ENCODE measurements at places on chromosomes 4 and X.

GRCh38 chr4:76298227-76298626 lies 8.3 kb upstream of the STBD1 start:
- DNase-seq, result no peak

DNA sequence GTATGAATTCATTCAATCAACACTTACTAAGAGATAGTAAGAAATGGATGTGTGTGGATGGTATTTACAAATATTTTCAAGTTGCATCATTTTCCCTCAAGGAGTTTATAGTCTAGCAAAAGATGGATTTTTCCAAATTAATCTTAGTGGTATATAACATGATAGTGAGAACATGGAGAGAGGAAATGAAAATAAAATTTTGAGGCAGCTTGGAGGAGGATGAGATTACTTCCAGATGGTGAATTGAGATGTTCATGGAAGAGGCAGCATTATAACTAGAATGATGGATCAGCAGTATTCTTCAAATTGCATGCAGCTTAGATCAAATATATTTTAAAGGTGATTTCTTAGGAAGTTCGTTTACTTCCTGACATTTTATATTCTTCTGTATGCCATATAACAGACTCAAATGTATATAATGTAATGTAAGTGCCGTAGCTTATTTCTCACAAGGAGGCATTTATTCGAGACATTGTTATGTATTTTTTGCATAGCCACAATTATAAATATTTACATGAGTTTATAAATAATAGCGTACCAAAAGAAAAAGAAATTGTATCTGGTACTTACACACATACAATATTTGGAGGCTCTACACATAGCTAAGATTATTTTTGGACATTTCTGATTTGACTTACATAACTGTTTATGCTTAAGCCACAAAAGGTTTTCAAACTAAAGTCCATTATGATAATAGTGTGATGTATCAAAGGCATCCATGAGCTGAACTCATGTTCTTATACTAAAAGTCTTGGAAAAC lies 439.4 kb downstream of the SPRY1 start:
- DNase-seq, result no peak

DNA sequence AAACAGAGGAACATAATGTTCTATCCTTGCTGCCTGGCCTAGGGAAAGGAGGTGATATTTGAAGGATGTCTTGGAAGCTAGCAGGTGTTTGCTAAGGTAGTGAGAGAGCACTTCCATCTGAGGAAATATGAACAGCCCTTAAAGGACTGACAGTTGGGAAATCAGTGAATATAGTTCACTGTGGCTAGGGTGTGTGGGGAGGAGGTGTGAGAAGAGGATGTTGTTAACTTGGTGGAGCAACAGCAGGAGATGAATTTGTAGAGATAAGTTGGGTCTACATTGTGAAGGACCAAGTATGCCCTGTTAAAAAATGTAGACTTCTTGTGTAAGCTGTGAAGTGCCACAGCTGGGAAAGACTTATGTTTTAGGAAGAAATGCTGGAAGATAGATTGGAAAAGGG lies 25.5 kb downstream of the TBC1D19 start:
- no peak for DNase-seq

GRCh38 chr4:11451716-11452115 lies 23.0 kb upstream of the HS3ST1 start:
- no peak for DNase-seq

- DNase-seq, result no peak
Observed at GRCh38 chr4:156654410-156654809, 317.2 kb downstream of the PDGFC start.

GRCh38 chr4:177802661-177803060 lies 360.4 kb upstream of the AGA start:
- DNase-seq, result no peak

DNA sequence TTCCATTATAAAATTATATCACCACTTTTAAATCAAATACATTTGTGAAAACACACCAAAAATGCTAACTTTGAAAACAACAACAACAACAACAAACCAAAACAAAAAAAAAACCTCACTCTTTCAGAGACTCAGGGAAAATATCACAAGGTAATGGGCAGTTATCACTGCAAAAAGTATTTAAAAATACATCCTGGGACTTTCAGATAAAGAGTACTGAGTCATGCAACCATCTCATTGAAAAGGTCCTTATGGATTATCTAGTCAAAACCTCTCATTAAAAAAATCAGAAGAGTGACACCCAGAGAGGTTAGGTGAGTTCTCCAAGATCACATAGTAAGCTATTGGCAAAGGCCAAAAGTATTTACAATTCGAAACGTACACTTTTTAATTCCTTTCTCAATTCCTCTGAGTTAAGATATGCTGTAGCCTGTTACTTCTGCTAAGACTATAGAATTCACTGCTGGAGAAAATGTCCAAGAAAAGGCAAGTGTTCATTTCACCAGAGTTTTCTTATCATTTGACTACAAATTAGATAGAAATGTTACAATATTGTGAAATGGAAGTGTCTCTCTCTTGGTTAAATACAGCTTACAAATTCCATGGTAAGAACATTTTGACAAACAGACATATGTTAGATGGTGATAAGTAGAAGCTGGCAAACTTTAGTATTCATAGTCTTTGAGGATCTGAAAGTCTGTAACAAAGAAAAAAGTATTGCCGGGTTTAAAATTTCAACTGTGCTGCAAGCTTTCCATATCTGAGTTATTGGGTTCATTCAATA lies 9.3 kb downstream of the STX18 start:
- no peak for DNase-seq

DNA sequence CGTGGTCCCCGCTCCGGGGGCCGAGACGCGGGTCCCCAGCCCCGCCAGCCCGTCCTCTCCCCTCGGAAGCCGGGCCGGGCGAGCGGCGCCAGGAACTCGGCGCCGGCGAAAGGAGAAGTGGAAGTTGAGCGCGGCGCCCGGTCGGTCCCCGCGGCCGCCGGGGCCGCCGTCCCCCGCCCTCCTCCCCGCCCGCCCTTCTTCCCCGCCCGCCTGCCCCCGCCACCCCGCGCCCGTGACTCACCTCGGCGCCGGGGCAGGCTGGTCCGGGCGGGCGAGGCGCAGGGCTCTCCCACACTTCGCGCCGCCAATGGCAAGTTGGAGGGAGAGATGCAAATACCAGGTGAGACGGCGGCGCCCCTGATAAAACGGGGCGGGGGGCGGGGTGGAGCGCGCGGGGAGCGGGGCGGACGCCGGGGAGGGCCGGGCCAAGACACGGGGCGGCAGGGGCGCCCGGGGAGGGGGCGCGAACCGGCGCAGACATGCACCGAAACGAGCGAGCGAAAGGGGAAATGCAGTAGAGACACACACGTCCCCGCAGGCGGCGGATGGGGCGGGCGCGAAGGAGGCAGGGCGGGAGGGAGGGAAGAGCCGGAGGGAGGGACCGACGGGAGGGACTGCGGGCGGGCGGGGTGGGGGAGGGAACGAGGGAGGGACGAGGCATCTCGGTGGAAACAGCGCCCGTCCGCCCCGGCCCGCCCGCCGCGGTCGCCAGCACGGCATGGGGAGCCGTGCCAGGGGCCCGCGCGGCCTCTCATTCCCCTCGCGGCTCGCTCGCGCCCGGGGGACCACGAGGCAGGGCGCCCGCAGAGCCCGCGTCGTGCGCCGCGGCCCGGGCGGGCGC lies at the start of gene ELF4:
Gene ELF4, minus strand, starts transcription at position 119 of the 841 bp plus-strand sequence. CDS start 29,167 bp downstream, outside the sequence.
- DNase-seq, result peak; percentile 53

DNA sequence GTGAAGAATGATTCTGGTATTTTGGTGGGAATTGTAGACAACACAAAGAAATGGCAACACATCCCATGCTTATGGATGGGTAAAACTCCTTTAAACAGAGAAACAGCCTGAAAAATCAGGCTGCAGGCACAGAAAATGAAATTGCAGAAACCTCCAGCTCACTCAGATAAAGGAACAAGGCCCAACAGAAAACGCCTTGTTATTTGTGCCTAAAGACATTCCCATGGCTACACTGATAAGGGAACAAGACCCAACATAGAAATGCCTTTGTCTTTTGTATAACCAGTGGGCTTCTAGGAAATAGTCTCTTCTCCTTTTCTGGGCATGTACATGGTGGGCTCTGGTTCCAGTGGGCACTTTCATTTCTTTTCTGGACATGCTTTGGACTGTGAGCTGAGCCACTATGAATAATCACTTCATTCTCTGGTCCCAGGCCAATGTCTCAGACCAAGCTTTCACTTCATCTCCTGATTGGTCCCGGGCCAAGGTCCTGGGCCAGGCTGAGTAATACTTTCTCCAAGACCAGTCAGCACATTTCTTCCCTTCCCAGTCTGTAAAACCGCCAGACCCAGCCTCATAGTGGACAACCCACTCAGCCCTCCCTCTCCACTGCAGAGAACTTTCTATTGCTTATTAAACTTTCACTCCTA lies 160.5 kb downstream of the TBX22 start:
- DNase-seq, result no peak

GRCh38 chr4:102585329-102585728 lies 84.2 kb downstream of the NFKB1 start:
- no peak for DNase-seq

GRCh38 chrX:84339507-84340364 lies 151.7 kb upstream of the RPS6KA6 start:
- no peak for DNase-seq

DNA sequence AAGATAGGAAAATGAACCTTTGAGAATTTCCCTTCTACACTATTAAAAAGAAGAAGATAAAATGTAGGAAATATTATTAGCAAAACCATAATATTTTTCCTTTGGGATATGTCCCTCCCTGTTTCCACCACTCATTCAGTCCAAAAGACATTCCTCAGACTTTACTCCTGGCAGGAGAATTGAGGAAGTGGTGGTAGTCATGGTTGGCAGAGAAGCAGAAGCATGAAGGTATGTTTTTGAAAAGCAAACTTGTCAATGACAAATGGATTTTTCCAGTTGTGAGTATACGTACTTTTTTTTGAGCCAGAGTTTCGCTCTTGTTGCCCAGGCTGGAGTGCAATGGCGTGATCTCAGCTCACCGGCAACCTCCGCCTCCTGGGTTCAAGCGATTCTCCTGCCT lies 13.7 kb downstream of the STAG2 start:
- no peak for DNase-seq
